Activated naive CD4-positive, alpha-beta T cell treated with anti-CD3 and anti-CD28 coated beads, Interleukin-2, amount 50 U/mL, for 72 hours (primary cell): ENCODE measurements at places on chromosomes 5 and 9. TPM values are rescaled to one million over a fixed set of nuclear protein-coding genes. Genes with fewer than 3 reads are reported as not detected.

LRRC14B gene
- total RNA-seq = not detected

MAN2A1 gene
- total RNA-seq = 32.3 TPM

PCDHA10 gene
- not detected for total RNA-seq

FOXD4L6 gene
- not detected for total RNA-seq

ARID3C gene
- total RNA-seq = not detected

FBP2 gene
- total RNA-seq = not detected

DNA sequence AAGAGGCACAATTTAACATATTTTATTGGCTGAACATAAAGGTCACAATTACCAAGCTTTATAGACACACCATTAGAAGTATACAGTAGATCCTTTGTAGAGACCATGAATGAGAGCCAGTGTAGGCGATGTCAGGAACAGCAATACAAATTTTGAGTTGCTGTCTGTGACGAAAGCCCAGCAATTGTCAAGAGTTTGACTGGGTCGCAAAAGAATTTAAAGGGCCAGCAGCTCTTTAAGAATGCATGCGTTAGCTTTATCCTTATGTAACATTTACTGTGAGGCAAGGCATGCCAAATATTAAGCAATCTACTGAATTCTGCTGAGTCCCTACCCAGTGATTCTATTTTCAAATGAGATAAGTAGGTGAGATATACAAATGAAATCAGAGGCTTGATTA is 236.9 kb downstream of the ARRDC3 start:
- no peak for DNase-seq

DNA sequence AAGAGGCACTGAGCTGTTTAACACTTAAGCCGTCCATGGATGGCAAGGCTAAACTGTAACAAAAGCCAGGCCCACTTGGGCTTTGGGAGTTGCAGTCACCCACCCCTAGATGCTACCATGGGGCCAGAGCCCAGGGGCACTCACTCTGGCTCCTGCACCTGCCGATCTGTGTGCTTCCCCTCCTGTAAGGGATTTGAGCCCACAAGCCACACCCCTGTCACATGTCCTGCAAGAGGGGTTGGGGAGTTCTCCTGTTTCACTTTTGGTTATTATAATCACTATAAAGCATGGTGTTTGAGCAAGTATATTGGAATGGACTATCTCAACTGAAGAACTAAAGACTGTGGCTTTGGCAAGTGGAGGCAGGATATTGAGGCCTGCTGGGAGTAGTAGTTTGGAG is 14.0 kb upstream of the GPR151 start:
- no peak for DNase-seq

GRCh38 chr9:15219546-15219945 is 87.5 kb downstream of the TTC39B start:
- no peak for DNase-seq

GRCh38 chr9:133767625-133768024 is 29.5 kb upstream of the SARDH start:
- DNase-seq = peak; percentile 13

GRCh38 chr5:173764332-173765028 is 123.7 kb upstream of the CPEB4 start:
- no peak for DNase-seq

- DNase-seq = no peak
Measured at GRCh38 chr9:8337834-8338766, 538.5 kb upstream of the DMAC1 start.

GRCh38 chr5:173689171-173689736 is 72.8 kb upstream of the BOD1 start:
- DNase-seq = no peak

- DNase-seq = no peak
Measured at GRCh38 chr9:22229069-22229468, 217.6 kb upstream of the DMRTA1 start.
